Fibroblast of skin of right biceps (primary cell): ENCODE measurements at places on chromosomes 11 and 22.

- DNase-seq, result peak; percentile 80
Measured at GRCh38 chr22:21755851-21756284, 20.3 kb upstream of the YPEL1 start.

GRCh38 chr11:97290464-97291041, 900.7 kb downstream of the JRKL start:
- no peak for DNase-seq

DNA sequence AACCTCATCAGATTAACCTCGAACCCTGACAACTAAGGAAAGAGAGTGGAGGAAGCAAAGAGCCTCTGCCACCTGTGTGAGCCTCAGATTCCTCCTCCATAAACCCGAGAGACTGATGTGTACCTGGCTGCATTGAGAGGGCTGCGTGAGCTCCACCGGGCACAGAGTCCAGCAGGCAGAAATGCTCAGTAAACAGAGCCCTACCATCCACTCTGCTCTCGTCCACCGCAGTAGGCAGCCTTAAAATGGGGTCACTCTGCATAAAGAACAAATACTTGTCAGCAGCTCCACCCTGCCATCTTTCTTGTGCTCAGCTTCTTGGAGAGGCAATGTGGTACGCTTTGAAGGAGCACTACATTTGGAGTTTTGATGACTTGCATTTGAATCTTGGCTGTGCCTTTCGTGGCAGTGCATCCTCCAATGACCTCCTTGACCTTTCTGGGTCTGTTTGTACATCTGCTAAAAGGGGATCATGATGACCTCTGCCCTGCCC, 43.0 kb upstream of the CD5 start:
- DNase-seq, result no peak

- DNase-seq, result peak; percentile 93
Measured at GRCh38 chr22:44363013-44363979, 50.5 kb upstream of the SHISAL1 start.

- DNase-seq, result peak; percentile 9
Measured at GRCh38 chr11:40140560-40140959, 1318.9 kb downstream of the LRRC4C start.

DNA sequence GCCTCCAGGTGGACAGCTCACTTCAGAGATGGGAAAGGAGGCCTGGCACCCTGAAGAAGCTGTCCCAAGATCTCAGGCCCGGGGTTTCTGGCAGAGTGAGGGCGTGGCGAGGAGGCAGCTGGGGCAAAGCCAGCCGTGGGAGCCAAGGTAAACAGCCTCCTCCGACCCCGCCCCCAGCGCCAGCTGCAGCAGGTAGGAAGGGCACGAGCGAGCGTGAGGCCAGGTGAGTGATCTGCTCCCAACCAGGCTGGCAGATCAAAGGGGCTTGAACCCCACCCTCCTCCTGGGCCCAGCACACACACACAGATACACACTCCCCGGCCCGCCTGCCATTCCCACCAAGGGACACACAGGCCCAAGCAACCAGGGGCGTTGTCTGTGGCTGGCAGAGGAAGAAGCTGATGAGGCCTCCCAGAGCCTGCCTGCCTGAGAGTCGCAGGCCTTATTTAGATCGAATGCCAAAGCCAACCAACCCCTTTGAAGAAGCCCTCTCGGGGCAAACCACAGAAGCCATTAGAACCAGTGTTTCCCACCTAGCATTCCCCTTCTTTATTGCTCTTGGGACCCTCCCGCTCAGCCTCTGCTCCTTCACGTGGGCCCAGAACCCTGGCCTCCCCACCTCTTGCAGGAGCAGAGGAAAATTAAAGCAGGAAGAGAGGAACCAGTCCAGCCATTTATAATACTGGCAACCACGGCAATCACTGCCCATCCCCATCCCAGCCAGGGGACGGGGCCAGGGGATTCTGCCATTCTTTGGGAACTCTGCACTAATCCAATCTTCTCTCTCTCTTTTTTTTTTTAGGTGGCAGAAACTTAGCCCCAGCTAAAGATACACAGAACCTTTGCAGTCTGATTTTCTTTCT, 5.0 kb downstream of the PDGFB start:
- no peak for DNase-seq

DNA sequence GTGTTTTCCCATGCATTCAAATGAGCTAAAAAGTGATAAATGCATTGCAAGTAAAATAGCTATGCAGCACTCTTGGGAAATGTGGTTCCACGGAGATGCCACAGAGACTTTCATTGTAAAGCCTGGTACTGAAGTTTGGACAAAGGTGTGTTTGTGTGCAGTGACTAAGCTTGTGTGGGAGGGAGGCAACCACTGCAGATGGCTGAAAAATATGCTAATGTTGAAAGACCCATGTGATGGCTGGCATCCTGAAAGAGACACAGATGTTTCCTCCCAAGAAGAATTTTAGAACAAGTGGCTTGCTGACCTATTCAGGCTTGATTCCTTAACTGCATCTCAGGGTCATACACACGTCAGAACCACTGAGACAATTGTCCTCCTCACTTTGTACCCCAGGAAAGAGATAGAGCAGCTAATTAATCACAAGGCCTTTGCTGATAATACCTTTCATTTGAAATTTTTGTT, 73.8 kb downstream of the FAM76B start:
- DNase-seq, result peak; percentile 46

- no peak for DNase-seq
Measured at GRCh38 chr11:61978703-61979661, 11.5 kb upstream of the FTH1 start.

DNA sequence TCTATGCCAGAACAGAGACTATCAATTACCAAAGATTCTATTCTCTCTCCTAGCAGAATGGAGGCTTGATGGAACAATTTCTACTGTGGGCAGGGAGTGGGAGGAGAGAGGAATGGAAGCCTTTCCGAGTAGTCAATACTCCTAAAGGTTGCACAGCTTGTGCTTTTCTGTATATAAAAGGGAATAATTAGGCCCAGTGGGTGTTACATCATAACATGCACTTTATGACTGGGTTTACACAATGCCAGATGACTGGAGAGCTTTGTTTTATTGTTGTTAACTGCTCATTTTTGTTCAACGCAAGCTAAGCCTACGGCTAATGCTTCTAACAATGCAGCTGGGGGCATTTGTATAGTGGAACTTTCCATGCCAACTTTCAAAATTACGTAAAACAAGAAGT, 2237.9 kb upstream of the RAG2 start:
- no peak for DNase-seq

GRCh38 chr11:1151366-1152315, 6.1 kb upstream of the MUC5AC start:
- no peak for DNase-seq

GRCh38 chr11:126257144-126257543, 11.6 kb downstream of the SRPRA start:
- no peak for DNase-seq

- no peak for DNase-seq
Measured at GRCh38 chr11:93766504-93766903, 17.6 kb upstream of the MED17 start.

DNA sequence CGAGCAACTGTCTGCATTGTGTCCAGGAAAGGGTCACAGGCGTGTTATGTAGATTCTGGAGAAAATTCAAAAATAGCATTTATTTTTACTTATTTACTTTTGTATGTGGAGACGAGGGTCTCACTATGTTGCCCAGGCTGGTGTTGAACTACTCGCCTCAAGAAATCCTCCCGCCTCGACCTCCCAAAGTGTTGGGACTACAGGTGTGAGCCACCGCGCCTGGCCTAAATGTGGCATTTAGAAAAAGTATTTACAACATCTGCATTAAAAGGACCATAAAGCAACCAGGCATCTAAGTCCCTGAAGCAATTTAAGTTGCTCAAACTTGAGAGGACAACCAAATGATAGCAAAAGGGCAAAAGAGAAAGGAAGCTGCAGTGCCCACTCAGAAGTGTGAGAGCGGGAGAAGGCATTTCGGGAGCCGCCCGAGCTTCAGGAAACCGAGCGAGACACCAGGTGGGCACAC, 595 bp downstream of the TRIM66 start:
- no peak for DNase-seq

- no peak for DNase-seq
Measured at GRCh38 chr22:24834845-24835570, 29.0 kb downstream of the SGSM1 start.

GRCh38 chr22:44638971-44639760, 62.8 kb upstream of the PRR5 start:
- DNase-seq, result peak; percentile 53

DNA sequence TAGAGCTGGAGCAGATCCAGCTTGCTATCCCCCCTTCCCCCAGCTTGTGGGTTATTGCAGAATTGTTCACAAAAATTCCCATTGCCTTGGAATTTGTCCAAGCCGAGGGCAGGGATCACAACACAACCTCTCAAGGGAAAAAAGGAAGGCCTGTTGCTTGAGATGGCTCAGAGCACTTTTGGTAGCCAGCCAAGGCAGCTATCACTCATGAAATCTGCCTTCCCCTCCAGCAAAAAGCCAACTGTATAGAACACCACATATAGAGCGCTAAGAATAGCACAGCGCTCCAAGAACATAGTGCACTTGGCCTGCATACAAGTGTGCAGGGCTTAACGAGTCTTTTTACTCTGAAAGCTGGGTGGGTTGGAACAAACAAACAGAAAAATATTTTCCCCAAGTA, 46.2 kb downstream of the FAM83F start:
- DNase-seq, result peak; percentile 88

- DNase-seq, result peak; percentile 81
Measured at GRCh38 chr11:61756452-61757212, 4.2 kb downstream of the MYRF start.

DNA sequence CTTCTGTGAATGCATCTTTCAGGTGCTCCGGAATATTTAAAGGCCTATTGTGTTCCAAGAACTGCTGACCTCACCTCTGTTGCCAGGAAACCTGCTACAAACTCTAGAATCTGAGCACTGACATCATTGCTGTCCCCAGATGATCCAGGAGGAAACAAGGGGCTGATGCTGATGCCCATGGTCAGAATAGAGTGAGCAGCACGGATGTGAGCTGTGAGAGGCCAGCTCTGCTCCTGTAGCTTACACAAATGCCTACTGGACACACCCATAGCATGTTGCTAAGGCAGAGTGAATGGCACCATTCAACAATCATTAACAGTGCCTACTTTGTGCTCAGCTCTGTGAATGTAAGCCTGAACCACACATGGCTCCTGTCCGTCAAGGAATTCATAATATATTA, 276.7 kb upstream of the API5 start:
- DNase-seq, result no peak

GRCh38 chr11:75028724-75029123, 40.0 kb downstream of the NEU3 start:
- DNase-seq, result no peak

GRCh38 chr11:130088919-130089673, 19.4 kb downstream of the APLP2 start:
- no peak for DNase-seq
